Activated CD4-positive, CD25-positive, alpha-beta regulatory T cell (primary cell): ENCODE measurements at places on chromosomes 1 and 21.

GRCh38 chr1:4794020-4794780 lies 139.8 kb downstream of the AJAP1 start:
- DNase-seq: no peak

DNA sequence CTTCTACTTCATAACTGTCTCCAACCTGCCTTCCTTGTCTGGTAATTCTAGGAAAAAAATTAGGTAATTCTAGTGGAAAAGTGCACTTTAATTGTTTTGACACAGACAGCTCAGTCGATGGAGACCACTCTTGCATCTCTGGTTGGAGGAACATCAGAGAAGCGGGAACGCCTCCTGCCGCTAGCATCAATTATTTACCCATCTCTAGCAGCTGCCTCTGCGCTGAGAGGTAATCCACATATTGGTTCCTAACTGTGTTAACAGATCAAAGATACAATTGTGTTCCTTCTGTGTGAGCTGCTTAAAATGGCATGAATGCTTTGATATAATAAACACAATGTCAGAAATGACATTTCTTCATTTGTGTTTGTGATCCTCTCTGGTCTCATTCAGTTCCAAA lies 33.3 kb downstream of the C2CD2 start:
- DNase-seq: no peak

DNA sequence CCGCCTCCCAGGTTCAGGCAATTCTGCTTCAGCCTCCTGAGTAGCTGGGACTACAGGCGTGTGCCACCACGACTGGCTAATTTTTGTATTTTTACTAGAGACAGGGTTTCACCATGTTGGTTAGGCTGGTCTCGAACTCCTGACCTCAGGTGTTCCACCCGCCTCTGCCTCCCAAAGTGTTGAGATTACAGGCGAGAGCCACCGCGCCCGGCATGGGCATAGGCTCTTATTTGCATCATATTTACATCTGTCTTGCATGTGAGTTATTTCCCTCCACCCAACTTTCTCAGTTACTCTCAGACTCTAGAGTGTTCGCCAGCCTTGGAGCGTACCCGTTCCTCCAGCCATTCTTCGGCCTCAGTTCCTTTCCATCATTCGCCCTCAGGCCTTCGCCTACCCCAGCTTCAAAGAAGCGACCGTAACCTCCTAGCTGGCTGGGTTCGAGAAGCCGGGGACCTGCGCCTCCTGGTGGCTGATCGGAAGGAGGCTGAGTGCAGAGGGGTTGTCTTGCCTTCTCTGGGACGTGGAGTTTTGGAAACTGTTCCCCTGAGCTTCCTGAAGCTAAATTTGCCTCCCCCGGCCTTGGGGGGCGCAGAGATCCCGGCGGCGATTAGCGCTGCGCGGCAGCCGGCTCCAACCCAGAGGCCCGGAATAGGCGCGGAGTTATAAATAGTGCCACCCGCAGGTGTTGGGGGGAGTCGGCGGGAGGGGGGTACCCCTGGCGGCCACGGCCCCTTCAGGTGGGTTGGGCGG lies 3.6 kb upstream of the ZBTB7B start:
- DNase-seq: peak; percentile 26

- no peak for DNase-seq
These were observed 72.0 kb downstream of the UMODL1 start for GRCh38 chr21:42143111-42143510.

DNA sequence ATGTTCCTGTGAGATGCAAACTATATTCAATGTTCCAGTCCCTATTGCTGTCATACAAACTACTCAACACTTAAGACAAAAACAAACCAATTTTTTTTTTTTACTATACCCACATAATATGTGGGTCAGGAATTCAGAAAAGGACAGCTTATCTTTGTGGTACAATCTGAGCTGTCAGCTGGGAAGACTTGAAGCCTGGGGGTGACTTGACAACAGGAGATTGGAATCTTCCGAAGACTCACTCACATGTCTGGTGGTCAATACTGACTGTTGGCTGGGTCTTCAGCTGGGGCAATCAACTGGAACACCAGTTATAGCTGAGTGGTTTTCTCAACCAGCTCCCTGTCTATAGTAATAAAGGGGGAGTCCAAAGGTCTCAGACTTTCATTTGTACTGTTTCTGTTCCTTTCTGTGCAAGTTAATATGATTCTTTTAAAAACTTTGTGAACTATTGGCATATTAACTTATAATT lies 81.7 kb upstream of the ATP1B1 start:
- no peak for DNase-seq

GRCh38 chr1:20380616-20381035 lies 90.0 kb downstream of the VWA5B1 start:
- DNase-seq: no peak

DNA sequence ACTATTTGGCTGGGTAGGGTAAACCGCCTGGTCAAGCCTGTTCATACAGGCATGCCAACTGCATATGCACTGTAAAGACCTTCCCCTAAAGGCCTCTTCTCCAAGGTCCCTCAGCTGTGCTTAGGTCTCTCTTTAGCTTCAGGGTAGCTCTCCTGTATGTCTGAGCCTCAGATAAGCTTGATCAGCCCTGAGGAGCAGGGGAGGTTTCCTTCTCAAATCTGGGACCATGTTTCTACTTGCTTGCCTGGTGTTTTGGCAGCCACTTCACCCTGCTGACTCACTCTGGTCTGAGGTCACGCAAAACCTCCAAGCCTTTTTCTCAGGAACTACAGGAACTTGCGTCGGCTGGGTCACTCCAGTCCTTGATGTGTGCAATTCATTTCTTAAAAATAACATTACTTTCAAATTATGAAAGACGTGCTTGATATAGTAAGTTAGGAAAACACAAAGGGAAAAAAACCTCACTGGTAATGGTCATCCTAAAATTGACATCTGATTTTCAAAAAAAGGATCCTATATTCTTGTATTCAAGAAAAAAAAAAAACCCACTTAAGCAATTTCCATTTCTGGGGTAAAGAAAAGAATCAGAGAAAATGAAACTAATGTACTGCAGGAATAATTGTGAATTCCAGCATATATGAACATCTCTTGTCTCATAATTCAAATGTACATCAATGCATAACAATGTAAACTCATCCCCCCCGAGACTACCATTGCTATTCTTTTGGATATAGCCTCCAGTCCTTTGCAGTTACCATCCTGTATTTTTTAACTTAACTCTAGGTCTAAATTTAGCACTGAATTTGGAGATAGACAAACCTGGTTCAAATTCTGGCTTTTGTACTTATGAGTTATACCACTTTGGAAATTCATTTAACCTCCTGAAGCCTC lies 24.8 kb upstream of the RNF19B start:
- no peak for DNase-seq

GRCh38 chr1:155471026-155471425 lies 91.6 kb downstream of the ASH1L start:
- no peak for DNase-seq

DNA sequence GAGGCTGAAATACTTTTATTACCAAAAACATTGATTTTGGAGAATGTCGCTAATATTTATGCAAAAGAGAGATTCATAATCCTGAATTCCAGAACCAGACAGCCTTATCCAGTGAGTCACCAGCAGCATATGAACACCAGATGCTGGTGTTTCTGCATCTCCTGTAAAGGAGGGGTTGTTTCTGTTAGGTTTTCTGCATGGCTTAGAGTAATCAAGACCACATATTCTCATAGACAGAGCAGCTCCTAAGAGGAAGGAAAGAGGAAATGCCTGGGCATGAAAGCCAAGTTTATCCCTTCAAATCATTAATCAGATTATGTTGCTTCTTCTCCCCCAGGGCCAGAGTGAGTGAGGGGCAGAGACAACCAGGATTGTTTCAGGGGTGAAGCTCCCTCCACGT lies 86.2 kb downstream of the NGF start:
- no peak for DNase-seq

DNA sequence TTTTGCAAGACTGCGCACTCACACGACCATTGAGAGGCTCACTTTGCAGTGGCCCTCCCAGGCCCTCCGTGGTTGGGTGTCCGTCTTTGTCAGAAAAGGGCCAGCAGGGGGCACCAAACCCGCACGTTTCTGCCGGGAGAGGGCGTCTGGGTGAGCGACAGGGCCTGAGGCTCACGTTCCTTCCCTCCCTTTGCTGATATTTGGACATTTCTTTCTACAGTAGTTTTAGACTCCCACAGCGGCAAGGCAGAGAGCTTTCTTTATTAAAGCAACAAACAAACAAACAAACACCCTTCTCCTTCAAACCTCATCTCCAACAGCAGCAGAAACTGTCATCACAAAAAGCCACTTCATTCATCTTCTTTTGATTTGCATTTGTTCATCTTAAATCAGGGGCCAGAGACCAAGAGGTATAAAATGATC lies 79.2 kb upstream of the WDR26 start:
- peak; percentile 78 for DNase-seq

GRCh38 chr1:86235852-86236251 lies 79.3 kb upstream of the COL24A1 start:
- no peak for DNase-seq

- no peak for DNase-seq
These were observed 86.9 kb downstream of the STUM start for GRCh38 chr1:226635456-226635941.

DNA sequence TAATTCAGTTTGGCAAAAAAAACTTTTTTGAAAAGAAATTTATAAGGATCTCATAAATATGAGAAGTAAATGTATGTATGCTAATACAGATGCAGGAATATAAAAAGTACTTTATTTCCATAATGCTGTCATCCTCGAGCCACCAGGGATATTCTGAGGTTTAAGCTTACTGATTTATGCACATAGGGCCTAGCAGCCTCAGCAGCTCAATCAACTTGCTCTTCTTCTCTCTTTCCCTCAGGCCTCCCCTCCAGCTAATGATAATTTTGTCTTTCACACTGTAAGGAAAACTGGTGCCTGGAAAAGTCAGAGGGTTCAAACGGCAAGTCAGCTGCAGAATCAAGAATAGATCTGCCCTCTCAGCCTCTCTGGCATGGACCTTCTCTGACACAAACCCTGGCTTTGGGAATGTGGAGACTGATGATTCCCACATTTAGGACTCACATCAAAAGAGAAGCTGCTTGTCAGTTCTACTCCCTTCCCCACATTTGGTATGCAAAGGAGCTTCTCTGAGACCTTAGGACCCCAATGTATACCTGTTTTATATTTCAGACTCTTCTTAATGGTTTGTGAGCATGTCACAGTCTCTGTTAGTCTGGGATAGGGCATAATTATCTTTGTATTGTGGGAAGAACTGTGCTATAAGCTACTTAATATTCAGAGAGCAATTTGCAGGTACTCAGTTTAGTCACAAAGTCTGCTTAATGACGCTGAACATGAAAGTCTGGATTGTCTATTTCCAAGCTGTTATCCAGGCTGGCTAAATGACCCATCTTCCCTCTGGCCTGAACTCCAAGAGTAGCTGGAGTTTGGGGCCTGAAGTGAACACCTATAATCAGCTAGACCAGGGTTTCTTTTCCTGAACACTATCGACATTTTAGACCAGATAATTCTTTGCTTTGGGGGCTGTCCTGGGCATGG lies 52.1 kb upstream of the DIPK1A start:
- no peak for DNase-seq

GRCh38 chr1:182791281-182792179 lies 2.0 kb downstream of the NPL start:
- no peak for DNase-seq
